A673 (cell line): ENCODE measurements at places on chromosomes 5 and 9. TPM values are rescaled to one million over a fixed set of nuclear protein-coding genes. Genes with fewer than 3 reads are reported as not detected.

PCA3 gene
- not detected in 2 replicates for total RNA-seq

BSPRY gene
- total RNA-seq = not detected in 2 replicates

GAS1 gene
- total RNA-seq = 57.5 and 73.0 TPM in 2 replicates

GMCL2 gene
- not detected in 2 replicates for total RNA-seq

FOXD1 gene
- 4.4 and 4.5 TPM in 2 replicates for total RNA-seq

TAF11L6 gene
- not detected in 2 replicates for total RNA-seq

OMD gene
- total RNA-seq = not detected in 2 replicates
